Head of caudate nucleus (tissue), 42 donors: ENCODE measurements at places on chromosomes 7 and 10.

GRCh38 chr10:79595510-79595909, 15.2 kb upstream of the SFTPA1 start:
- DNase-seq = no peak

DNA sequence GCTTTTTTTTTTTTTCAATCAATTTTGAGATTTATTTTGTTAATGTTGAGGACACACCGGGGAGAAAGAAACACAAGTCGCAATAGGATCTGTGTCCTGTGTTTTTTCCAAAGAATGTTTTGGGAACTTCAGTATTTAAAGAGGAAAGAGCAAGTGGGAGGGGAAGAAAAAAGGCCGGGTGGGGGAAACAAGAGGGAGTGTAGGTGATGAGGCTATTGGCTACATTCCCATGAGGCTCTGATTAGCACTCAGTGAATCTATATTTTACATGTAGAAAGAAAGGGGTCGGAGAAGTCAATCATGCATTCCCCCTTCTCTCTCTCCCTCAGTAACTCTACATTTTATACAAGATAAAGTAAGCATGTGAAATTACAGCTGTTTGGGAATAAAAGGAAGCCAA, 4.1 kb downstream of the ZNF680 start:
- DNase-seq = no peak

DNA sequence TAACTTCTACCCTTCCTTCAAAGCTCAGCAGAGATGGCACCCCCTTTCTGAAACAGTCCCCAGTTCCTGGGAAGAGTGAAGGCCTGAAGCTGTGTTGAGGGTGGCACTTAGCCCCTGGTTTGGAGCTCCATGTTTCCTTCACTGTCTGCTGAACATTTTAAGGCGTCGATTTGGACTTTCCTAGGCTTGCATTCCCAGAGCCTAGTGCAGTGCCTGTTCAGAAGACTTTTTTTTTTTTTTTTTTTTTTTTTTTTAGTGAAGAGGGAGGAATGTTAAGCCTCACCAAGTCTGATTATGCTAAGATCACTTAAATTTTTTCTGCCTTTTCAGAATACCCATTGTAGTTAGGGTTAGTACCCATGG, 97.0 kb downstream of the PFKFB3 start:
- no peak for DNase-seq

DNA sequence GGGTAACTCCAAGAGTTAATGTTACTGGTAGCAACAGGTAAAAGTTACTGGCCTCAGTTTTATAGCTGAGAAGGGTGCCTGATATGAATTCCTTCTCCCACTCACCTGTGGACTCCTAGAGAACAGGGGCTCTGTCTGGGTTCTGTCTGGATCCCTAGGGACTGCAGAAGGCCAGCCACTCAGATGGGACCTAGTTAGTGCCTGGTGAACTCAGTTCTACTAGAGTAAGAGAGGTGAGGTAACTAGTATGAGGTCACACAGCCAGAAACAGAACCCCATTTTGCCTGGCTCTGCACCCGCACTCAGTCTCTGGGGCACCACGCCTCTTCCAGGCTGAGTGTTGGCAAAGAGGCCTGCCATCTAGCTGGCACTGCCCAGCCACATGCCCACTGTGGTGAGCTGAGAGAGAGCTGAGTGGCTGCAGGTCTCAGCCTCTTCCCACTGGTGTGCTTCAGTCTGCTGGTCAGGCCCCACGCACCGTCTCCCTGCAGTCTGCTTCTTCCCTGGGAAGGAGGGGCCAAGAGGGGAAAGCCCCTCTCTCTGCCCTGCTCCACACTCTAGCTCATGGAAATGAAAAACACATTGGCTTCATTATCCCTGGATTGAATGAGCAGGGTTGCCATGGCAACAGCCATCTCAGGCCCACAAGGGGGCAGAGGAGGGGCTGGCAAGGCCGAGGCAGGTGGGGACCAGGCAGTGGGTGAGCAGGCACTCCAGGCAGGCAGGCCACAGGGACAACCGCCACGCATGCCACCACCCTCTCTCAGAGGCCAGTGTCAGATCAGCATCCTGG, 110.6 kb downstream of the ZMIZ1 start:
- peak; percentile 29 for DNase-seq

DNA sequence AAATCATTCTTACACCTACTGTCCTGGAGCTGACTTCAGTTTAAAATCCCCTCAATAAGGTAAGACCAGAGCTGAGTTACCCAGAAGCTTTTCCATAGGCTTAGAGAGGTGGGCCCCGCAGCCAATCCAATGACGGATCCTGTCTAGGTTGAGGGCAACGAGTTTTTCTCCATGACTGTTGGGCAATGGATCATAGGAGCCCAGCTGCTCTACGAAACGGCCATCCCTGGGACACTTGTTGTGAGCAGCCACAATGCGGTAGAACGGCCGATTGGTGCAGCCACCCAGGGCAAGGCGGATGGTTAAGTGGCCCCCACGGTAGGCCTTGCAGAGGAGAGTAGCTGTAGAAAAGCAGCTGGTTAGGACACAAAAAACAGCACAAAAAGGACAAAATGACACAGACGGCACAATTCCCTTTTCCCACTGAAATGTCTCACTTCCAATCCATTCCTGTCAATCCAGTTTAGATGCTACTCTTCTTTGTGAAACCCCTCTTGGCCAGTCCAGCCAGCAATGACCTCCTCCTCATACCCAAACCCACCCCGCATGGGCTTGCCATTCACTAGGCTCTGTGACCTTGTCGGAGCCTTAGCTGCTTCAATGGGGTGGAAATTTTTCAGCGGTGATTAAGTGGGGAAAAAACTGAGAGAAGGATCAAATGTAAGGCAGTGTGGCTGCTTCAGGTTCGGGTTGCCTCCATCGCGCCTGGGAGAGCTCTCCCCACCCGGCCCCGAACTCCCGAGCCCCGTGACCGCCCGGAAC, 580 bp downstream of the MRPS16 start:
- no peak for DNase-seq

DNA sequence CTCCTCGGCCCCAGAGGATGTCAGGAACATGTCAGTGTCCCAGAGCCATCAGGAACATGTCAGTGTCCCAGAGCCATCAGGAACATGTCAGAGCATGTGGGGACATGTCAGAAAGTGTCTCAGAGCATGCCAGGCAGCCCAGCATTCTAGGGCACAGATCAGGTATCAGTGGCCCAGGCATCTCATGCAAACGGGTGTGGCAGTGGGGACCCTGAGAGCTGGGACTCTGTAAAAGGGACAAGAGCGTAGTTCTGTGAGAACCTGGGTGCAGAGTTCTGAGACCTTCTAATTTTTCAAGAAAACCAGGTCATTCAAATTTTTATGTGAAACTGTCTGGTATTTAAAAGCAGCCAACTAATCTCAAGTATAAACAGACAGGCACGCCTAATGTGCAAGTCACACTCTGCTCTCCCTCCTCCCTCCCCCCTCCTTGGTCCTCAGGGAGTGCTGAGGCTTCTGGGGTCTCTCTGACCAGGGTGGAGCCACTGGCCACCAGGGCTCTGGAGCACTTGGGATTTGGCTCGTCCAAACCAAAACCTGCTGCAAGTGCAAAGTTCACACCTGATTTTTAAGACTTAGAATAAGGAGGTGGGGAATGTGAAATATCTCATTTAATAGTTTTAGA, 64.6 kb downstream of the ALOX5 start:
- DNase-seq = no peak

DNA sequence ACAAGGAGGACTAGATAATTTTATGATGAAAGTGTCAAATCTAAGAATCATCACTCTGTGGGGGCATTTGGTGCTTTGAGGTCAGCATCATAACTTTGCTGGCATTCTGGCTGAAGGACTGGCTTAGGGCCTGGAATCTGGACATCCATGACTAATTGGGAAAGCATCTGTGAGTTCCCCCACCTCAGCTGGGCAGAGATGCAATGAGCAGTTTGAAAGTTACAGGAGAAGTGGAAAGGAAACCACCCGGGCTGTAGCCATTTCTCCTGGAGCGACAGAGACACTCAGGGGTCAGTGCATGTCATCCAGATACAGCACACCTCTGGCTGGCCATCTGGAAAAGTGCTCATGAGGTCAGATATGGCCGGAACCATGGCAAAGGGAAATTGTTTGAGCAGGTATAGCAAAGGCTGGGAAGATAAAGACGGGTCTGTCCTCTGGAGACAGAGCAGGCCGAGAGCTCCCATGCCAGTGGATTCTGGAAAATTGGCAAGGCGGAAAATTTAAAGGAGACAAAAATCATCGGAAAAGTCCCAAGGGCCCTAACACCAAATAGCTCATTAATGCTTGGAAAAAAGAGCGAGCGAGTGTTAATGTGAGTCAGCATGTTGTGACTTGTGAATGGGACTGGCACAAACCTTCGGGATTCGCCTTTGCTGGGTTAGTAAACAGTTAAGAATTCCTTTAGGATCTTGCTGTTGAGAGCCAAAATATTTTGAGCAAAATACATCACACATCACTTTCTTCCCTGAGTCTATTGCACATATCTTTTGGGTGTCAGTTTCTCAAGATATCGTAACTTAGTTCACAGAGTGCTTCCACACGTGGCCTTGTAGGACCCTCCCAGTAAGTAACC, 188.4 kb upstream of the AGK start:
- DNase-seq = no peak

DNA sequence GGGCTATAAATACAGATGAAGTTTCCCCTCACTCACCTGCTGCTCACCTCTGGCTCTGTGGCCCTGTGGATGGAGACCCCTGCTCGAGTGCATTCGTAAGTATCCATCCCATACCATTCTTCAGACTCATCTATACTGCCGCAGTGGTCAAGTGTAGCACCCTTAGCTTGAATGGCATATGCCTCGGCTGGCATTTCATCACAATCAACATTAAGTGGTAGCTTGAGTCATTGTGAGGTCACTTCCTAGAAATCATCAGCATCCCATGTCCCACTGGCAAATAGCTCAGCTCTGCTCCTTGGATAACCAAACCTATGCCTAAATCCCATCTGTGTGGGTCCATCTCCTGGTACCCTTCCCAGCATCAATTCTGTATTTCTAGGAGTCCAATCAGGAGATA, 38.2 kb downstream of the MDH2 start:
- no peak for DNase-seq

- DNase-seq = no peak
These were observed 92.3 kb upstream of the STEAP4 start for GRCh38 chr7:88399036-88399435.

DNA sequence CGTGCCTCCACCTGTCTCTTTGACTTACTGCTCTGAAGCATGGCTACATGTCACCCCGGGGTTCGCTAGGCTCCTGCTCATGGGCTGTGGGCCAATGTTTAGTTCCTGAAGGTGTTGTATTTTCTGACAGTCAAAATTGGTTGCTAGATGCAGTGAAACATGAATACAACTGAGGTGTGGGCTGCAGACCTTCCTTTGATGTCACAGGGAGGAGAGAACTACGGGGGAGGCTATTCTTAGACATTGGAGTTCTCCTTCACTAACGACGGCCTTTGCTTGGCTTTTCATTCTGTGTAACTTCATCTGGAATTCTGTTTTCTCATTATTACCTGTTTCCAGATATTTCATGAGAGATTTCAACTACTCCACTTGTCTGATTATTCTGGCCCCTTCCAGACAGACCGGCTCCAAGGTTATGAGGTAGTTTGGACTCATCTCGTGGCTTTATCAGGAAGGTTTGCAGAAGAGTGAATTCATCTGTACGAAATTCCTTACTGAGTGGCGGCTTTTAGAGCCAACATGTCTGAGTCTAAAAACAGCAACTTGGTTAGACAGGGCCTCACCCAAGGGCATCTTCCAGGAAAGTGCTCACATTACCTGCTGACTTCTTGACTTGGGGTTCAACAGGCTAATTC, 774.7 kb downstream of the SUGCT start:
- DNase-seq = no peak

DNA sequence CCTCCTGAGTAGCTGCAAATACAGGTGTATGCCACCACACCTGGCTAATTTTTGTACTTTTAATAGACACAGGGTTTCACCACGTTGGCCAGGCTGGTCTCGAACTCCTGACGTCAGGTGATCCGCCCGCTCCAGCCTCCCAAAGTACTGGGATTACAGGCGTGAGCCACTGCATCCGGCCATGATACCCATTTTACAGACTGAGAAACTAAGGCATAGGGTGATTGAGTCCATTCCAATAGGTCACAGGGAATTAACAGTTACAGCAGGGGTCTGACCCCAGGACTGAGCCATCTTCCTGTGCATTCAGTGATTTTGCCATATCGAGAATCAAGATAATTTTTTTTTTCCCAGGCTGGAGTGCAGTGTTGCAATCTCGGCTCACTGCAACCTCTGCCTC, 12.3 kb upstream of the CTBP2 start:
- DNase-seq = no peak

- DNase-seq = no peak
These were observed 770.6 kb downstream of the CCSER2 start for GRCh38 chr10:85098835-85099521.

DNA sequence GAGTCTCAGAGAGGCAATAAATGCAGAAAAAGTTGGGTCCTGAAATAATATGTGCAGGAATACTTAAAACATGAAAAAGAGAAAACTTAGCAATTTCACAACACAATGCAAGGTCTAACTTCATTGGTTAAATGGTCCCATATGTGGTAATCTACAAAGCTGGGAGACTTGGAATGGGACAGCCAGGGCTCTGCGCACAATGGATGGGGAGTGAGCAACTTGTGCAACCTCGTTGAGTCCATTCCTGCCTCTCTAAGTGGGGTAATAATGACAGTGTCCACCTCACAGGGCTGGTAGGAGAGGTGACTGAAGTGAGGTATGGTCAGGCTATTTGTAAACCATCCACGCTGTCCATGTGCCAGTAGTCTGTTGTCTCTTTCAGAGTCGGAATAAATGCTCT, 11.8 kb upstream of the EMX2 start:
- no peak for DNase-seq
